Hepatocyte (in vitro differentiated cells): ENCODE measurements at places on chromosomes 1 and 21. TPM values are rescaled to one million over a fixed set of nuclear protein-coding genes. Genes with fewer than 3 reads are reported as not detected.

The PPT1 gene
- 64.2 and 86.5 TPM in 2 replicates for total RNA-seq

The SRM gene
- total RNA-seq, result 22.7 and 28.6 TPM in 2 replicates

The SCMH1 gene
- 42.8 and 52.3 TPM in 2 replicates for total RNA-seq

The FOXJ3 gene
- 39.0 and 47.9 TPM in 2 replicates for total RNA-seq

The PPM1J gene
- total RNA-seq, result 0.72 and 0.93 TPM in 2 replicates

- peaks cover 9% of the 10 kb centered on the region for H3K4me1 ChIP-seq
- DNase-seq, result no peak
- H3K27me3 ChIP-seq, result no peaks in the 10 kb centered on the region
- H3K36me3 ChIP-seq, result no peaks in the 10 kb centered on the region
- H3K27ac ChIP-seq, result no peak overlapping the region
These were observed 6.7 kb downstream of the C1orf105 start for GRCh38 chr1:172427191-172427590.

DNA sequence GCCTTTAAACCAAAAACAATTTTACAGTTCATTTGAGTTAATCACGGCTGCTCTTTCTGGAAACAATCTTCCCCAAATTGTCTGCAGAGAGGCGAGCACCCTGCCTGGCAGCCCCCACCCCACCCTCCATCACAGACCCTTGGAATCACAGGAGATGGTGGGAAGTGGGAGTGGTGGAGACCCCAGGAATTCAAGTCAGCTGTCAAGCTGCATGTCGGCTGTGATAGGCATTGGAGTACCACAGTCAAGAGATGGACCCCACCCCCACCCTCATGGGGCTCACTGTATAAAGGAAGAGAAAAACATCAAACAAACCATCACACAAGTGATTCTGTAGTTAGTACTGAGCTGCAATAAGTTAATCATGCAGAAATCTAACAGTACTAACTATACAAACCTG lies 360.4 kb downstream of the MATN1 start:
- H3K36me3 ChIP-seq, result no peaks in the 10 kb centered on the region
- DNase-seq, result no peak
- H3K4me1 ChIP-seq, result peaks cover 6% of the 10 kb centered on the region
- no peak overlapping the region for H3K4me3 ChIP-seq

- no peak overlapping the region for H3K27ac ChIP-seq
- no peaks in the 10 kb centered on the region for H3K27me3 ChIP-seq
- no peaks in the 10 kb centered on the region for H3K36me3 ChIP-seq
- no peak overlapping the region for H3K4me3 ChIP-seq
These were observed 61.9 kb downstream of the PRDM2 start for GRCh38 chr1:13761883-13762282.

DNA sequence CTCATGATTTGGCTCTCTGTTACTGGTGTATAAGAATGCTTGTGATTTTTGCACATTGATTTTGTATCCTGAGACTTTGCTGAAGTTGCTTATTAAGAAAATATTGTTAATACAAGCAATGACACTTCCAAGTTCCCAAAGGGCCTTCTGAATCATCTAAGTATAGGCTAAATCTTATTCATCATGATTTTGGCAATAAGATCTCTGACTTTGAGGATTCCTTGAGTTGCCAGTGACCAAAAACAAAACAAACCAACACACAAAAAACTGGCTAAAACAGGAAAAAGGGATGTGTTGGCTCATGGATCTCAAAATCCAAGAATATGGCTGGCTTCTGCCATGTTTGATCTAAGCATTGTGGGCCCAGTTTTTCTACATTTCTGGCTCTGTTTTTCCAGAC lies 163.4 kb downstream of the HHIPL2 start:
- H3K27ac ChIP-seq, result no peak overlapping the region
- no peaks in the 10 kb centered on the region for H3K4me1 ChIP-seq
- no peaks in the 10 kb centered on the region for H3K36me3 ChIP-seq
- H3K27me3 ChIP-seq, result no peaks in the 10 kb centered on the region
- no peak for DNase-seq

DNA sequence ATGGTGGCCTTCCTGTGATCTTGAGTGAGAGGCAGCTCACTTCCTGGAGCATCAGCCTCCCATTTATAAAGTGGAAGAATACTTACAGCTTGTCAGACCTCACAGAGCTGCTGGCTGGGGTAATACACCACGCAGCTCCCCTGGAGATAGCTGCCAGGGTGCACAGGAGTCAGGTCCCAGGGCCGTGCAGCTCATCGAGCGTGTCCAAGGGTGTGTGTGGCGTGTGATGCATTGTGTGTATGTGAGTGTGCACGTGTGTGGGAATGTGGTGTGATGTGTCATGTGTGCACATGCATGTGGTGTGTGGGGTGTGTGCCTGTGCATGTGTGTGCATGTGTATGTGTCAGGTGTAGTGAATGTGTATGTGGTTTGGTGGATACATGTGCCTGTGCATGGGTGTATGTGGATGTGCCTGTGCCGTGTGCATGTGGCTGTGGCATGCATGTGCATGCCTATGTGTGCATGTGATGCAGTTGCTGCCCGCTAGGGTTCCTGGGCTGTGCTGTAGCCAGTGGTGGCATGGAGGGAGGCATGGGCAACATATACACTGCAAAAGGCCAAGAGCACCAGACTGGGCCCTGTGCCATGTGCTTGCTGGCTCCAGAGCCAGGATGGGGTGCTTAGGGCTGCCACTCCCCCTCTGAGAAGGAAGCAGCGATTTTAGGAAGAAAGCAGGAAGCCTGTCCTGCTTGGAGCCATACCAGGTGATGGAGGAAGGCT lies 24.6 kb downstream of the WNT3A start:
- no peaks in the 10 kb centered on the region for H3K4me1 ChIP-seq
- no peak overlapping the region for H3K4me3 ChIP-seq
- no peak for DNase-seq
- peaks cover 5% of the 10 kb centered on the region for H3K27me3 ChIP-seq

DNA sequence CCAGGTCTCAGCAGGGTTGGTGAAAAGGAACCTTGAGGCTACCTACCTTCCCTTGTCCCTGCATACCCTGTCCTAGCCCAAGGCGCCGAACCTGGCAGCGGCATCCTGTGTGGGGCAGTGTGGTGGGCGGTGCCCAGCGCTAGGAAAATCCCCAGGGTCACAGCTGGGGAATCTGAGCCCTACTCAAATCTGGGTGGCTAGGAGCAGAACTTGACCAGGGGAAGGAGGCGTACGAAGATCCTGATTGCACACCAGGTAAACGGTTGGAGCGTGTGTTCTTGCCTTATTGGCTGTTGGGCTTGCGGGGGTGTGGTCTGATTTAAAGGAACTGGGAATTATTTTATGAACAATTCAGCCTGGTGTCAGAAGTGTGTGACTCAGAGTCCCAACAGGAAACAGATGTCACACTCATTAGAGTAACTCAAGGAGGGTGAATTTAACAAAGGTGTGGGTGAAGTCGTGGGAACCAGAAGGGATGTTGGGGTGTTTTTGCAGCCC lies 118.6 kb downstream of the LRIG2 start:
- DNase-seq, result no peak
- no peak overlapping the region for H3K4me3 ChIP-seq
- no peak overlapping the region for H3K27ac ChIP-seq
- H3K4me1 ChIP-seq, result no peaks in the 10 kb centered on the region
- no peaks in the 10 kb centered on the region for H3K36me3 ChIP-seq
- no peaks in the 10 kb centered on the region for H3K27me3 ChIP-seq

GRCh38 chr1:19353596-19353995 lies 41.5 kb downstream of the SLC66A1 start:
- no peak overlapping the region for H3K27ac ChIP-seq
- no peaks in the 10 kb centered on the region for H3K36me3 ChIP-seq
- DNase-seq, result no peak

GRCh38 chr1:43861337-43861736 lies 72.3 kb upstream of the ARTN start:
- no peaks in the 10 kb centered on the region for H3K36me3 ChIP-seq
- H3K4me1 ChIP-seq, result no peaks in the 10 kb centered on the region
- H3K27ac ChIP-seq, result no peak overlapping the region
- H3K4me3 ChIP-seq, result no peak overlapping the region
- no peak for DNase-seq

DNA sequence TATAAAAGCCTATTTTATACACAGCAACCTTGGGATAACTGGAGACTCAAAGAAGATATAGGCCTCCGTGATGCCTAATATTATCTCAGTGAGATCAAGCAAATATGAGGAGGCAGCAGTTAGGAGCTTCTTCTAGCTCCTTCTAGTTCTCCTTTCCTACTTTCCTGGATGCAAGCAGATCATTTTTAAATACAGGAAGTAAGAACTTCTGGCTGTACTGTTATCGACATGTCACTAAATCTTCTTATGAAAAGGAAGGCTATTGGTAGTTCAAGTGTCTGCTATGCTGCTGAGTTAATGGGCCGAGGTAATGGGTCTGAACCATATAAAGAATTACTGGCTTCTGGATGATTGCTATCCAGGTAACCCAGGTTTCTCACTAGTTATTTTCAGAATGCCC lies 15.9 kb downstream of the HSPA13 start:
- no peaks in the 10 kb centered on the region for H3K27me3 ChIP-seq
- H3K4me3 ChIP-seq, result no peak overlapping the region
- H3K27ac ChIP-seq, result no peak overlapping the region

DNA sequence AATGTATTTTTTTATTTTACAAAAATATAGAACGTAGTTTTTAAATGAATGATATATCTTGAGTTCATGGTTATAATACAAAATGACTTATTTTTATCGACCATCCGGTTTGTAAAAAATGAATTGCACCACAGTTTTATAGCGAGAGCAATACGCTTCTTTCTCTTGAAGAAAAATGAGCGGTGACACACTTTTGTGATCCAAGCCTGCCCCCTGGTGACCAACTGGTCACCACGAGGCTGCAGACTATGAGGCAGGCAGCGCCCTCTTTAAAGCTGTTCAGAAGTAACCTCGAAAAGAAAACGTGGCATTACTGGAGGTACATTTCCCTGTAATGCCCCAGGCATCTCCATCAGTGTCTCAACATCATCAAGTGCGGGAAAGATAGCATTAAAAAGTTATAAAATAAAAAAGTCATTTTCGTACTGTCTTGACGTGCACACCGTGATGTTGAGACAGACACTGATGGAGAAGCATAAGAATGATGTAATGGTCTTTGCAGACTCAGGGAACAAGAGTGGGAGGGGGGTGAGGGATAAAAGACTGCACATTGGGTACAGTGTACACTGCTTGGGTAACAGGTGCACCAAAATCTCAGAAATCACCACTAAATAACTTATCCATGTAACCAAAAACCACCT lies 734.2 kb upstream of the ADAMTS5 start:
- H3K27ac ChIP-seq, result no peak overlapping the region
- no peak overlapping the region for H3K4me3 ChIP-seq
- H3K36me3 ChIP-seq, result no peaks in the 10 kb centered on the region
- peak; percentile 90 for DNase-seq
- no peaks in the 10 kb centered on the region for H3K27me3 ChIP-seq
- H3K4me1 ChIP-seq, result no peaks in the 10 kb centered on the region

GRCh38 chr1:7938070-7938469 lies 2.6 kb downstream of the TNFRSF9 start:
- H3K27ac ChIP-seq, result no peak overlapping the region
- H3K4me3 ChIP-seq, result no peak overlapping the region
- DNase-seq, result no peak
- H3K36me3 ChIP-seq, result no peaks in the 10 kb centered on the region
- H3K4me1 ChIP-seq, result no peaks in the 10 kb centered on the region
- peaks cover 43% of the 10 kb centered on the region for H3K27me3 ChIP-seq

DNA sequence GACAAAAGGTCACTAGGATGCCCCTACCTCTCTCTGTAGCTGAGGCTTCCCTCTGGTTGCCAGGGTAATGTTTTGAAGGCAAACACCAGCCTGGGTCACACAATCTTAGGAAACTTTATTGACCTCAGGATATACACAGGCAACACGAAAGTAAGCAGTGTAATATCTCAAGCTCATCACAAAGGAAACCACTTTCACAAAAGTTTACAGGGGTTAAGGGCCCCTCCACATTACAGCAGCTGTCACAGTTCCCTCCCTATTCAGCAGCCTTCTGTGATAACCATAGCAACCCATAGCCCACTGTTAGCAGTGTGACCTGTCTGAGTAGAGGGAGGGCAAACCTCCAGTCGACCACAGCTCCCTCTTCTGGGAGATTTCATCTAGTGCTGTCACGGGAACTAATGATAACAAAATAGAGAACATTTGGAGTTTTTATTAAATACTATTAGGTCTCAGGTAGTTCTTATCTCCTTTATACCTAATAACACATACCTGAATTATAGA lies 149.8 kb downstream of the PTPRC start:
- no peak overlapping the region for H3K4me3 ChIP-seq
- peak; percentile 34 for DNase-seq
- no peaks in the 10 kb centered on the region for H3K27me3 ChIP-seq
- H3K4me1 ChIP-seq, result no peaks in the 10 kb centered on the region

GRCh38 chr1:150472601-150473200 lies 14.5 kb upstream of the TARS2 start:
- H3K27me3 ChIP-seq, result no peaks in the 10 kb centered on the region
- H3K27ac ChIP-seq, result no peak overlapping the region
- H3K4me1 ChIP-seq, result peaks cover 16% of the 10 kb centered on the region
- DNase-seq, result no peak
- no peak overlapping the region for H3K4me3 ChIP-seq

DNA sequence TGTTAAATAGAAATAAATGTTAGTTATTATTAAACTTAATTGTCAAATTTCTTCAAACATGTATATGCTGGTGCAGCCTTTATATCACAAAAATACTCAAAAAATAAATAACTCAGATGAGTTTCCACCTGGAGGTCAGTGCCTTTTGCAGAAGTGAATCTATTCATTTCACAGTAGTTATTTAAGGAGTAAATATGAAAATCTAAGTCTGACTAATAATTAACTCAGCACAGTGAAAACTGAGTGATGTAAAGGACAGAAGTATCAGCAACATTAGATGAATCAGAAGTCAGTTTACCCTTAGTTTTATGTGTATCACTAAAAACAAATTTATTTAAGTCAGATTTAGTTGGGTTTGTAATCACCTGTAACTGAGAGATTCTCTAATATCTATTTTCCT lies 2135.4 kb downstream of the MRPL39 start:
- no peaks in the 10 kb centered on the region for H3K4me1 ChIP-seq
- H3K27me3 ChIP-seq, result no peaks in the 10 kb centered on the region
- no peak for DNase-seq
- H3K36me3 ChIP-seq, result no peaks in the 10 kb centered on the region

GRCh38 chr1:74674278-74675048 lies 871 bp upstream of the ERICH3 start:
- no peaks in the 10 kb centered on the region for H3K4me1 ChIP-seq
- H3K36me3 ChIP-seq, result no peaks in the 10 kb centered on the region
- H3K27me3 ChIP-seq, result peaks cover 12% of the 10 kb centered on the region
- no peak overlapping the region for H3K4me3 ChIP-seq
- no peak overlapping the region for H3K27ac ChIP-seq

GRCh38 chr21:42486531-42486930 lies 9.5 kb downstream of the RSPH1 start:
- no peak overlapping the region for H3K27ac ChIP-seq
- no peak overlapping the region for H3K4me3 ChIP-seq
- H3K4me1 ChIP-seq, result peaks cover 5% of the 10 kb centered on the region
- no peaks in the 10 kb centered on the region for H3K36me3 ChIP-seq

DNA sequence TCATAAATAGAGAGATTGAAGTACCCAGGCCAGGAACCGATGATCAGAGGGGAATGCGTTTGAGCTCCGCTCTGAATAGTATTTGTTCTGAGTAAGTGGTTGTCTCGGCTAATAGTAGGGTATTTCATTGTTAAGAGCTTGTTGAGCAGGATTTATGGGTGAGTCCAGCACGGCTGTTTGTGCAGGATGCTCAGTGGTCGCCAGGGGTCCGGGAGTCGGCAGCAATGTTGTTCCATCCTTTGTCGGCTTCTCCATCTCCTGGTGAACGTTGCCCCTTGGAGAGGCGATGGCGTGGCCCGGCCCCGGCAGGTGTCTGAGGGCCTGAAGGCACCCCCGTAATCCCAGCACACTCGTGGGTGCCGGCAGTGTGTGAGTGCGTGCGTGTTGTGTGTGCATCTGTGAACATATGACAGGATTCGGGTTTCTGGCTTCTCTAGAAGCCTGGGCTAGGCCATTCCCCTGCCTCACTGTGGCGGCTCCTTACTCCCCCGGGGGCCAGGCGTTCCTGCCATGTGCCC lies 160.8 kb upstream of the ARHGEF16 start:
- no peak overlapping the region for H3K4me3 ChIP-seq
- DNase-seq, result no peak
- H3K27ac ChIP-seq, result peak overlapping the region; percentile 73
- no peaks in the 10 kb centered on the region for H3K27me3 ChIP-seq
- peaks cover 12% of the 10 kb centered on the region for H3K4me1 ChIP-seq
